ENCODE measurements at places on chromosomes 3 and 15. TPM values are rescaled to one million over a fixed set of nuclear protein-coding genes. Genes with fewer than 3 reads are reported as not detected.

GRCh38 chr15:88267720-88268119, 11.2 kb upstream of the NTRK3 start:
- peaks cover 96% of the 10 kb centered on the region for H3K27me3 ChIP-seq
- DNase-seq, result no peak
- no peaks in the 10 kb centered on the region for H3K4me1 ChIP-seq
- no peaks in the 10 kb centered on the region for H3K36me3 ChIP-seq

GRCh38 chr15:39075756-39076341, 505.0 kb upstream of the THBS1 start:
- H3K4me1 ChIP-seq, result peaks cover 10% of the 10 kb centered on the region
- H3K36me3 ChIP-seq, result no peaks in the 10 kb centered on the region
- H3K27ac ChIP-seq, result no peak overlapping the region
- no peak for DNase-seq

Gene CRTAP
- 177 TPM for total RNA-seq

Gene RLBP1
- not detected for total RNA-seq

GRCh38 chr15:85625166-85625830, 169.4 kb downstream of the KLHL25 start:
- no peaks in the 10 kb centered on the region for H3K36me3 ChIP-seq
- H3K27ac ChIP-seq, result no peak overlapping the region
- H3K27me3 ChIP-seq, result no peaks in the 10 kb centered on the region
- DNase-seq, result no peak
- peaks cover 38% of the 10 kb centered on the region for H3K4me1 ChIP-seq
- no peak overlapping the region for H3K4me3 ChIP-seq

DNA sequence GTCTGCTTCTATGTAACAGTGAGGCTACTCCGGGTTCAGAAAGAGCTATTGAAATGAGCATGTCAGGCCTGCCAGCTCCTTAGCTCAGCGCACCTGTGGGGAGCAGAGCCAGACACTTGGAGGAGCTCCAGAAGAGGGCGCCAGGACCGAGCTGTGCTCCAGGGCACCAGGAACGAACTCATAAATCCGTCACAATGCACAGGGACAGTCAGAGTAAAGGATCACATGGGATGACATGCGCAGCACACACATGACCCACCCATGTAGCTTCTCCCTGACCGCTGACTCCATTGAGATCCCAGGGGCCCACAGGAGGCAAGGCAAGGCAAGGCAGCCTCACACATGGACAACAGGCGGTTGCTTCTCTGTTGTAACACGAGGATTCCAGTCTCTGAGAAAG, 26.0 kb upstream of the GNB5 start:
- peaks cover 29% of the 10 kb centered on the region for H3K36me3 ChIP-seq
- no peaks in the 10 kb centered on the region for H3K4me1 ChIP-seq
- H3K4me3 ChIP-seq, result no peak overlapping the region
- H3K27ac ChIP-seq, result no peak overlapping the region

DNA sequence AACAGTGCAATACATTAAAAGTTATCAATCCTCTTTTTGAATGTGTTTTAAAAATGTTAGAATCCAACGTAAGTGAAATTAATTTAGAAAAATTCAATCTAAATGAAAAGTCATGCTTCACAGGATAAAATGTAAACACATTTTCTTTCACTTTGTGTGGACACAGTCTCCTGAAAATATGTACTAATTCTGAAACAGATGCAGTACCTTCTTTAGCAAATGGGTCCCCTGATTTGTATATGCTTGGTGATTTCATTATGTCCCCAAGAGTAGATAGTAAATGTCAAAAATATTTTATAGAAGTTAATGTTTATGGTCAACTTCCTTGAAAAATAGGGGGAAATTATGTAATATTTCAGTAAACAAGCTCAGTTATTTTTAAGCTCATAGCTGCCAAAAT, 28.9 kb downstream of the FOXP1 start:
- peaks cover 3% of the 10 kb centered on the region for H3K4me1 ChIP-seq
- DNase-seq, result no peak
- H3K27me3 ChIP-seq, result no peaks in the 10 kb centered on the region

DNA sequence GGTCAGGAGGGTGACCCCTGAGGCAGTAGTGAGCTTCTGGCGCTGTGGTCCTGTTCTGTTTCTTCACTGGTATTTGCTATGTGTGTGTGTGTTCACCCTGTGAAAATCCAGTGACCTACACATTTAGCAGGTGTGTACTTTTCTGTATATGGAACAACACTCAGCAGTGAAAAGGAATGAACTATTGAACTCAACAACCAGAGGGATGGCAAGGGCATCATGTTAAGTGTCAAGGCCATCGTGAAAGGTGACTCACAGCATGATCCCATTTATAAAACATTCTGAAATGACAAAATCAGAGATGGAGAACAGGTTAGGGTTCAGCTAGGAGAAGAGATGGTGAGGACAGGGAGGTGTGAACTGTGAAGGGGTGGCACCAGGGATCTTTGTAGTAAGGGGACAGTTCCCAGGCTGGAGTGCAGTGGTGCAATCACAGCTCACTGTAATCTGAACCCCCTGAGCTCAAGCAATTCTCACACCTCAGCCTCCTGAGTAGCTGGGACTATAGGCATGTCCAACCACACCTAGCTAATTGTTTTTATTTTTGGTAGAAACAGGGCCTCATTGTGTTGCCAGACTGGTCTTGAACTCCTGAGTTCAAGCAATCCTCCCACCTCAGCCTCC, 10.0 kb upstream of the RAB43 start:
- H3K27ac ChIP-seq, result no peak overlapping the region
- no peak for DNase-seq
- no peaks in the 10 kb centered on the region for H3K27me3 ChIP-seq
- H3K36me3 ChIP-seq, result peaks cover 27% of the 10 kb centered on the region

Data from mesothelial cell of epicardium (in vitro differentiated cells).